ENCODE measurements at places on chromosomes 5 and 9.

DNA sequence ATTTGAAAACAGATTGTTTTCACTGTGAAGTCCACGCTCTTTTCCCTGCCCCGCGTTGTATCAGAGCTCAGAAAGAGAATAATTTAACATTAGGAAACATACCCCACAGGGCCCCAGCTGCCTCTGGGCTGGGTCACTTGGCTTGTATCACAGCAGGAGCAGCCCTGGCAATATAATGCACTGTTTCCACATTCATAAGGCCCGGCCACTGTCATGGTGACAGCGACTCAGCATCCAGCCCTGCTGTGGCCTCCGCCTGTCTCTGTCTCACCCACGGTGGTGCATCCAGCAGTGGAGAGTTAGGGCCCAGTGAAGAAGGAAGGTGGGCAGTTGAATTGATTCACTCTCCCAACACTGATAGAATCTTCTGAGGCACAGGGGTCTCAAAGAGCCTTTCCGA lies 188.9 kb downstream of the NSG2 start:
- no peak for DNase-seq

DNA sequence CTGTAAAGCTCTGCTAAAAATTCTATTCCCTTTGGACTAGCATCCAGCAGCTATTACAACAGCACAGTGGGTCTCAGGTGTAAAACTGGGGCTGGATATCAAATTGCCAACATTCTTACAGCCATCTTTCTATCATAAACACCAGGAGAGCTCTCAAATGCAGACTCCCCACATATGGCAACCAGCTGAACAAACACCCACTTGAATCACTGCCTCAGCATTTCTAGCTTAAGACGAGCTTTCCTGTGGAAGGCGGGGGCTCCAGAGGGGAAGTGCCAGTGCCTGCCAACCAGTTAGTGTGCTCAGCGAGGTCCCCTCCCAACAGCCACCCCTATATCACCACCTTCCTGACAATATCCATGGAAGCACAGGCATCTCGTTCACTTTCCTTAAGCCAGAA lies 62.2 kb downstream of the IPPK start:
- no peak for DNase-seq

- DNase-seq: no peak
Measured at GRCh38 chr5:36874465-36874864, 2.1 kb upstream of the NIPBL start.

- no peak for DNase-seq
Measured at GRCh38 chr5:68646144-68646543, 430.6 kb downstream of the PIK3R1 start.

- DNase-seq: no peak
Measured at GRCh38 chr9:100700689-100701318, 122.9 kb downstream of the CAVIN4 start.

DNA sequence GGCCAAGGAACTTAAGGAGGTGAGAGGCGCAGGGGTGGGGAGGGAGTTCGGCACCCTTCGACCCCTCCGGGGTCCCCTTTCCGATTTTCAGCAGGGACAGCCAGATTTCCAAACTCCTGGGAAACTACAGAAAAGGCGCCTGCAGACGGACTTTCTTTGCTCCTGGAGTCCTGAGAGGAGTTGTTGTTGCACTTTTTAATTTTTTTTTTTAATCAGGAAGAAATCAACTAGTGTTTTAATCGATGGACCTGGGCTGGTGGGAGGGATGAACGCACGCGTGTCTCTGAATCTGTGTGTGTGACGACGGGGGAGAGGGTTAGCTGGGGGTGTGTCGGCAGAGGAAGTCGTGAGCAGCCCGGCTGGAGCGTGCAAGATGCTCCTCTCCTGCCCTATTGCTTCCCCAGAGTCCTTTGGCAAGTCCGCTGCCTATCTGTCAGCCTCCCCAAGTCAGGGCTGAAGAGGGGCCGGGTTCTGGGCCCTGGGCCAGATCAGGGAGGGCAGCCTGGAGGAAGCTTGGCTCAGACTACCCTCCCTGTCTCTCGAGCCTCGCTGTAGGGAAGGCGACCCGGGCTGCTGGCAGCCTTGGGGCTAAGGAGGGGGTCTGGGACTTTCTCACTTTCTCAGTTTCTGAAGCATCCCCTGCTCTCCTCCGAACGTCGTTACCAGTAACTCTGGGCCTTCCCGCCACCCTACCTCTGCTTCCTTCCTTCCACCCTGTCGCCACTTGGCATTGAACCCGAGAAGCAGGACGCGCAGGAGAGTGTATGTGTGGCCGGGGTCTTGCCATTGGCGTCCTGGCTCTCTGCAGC lies 731 bp downstream of the PRR16 start:
- no peak for DNase-seq

DNA sequence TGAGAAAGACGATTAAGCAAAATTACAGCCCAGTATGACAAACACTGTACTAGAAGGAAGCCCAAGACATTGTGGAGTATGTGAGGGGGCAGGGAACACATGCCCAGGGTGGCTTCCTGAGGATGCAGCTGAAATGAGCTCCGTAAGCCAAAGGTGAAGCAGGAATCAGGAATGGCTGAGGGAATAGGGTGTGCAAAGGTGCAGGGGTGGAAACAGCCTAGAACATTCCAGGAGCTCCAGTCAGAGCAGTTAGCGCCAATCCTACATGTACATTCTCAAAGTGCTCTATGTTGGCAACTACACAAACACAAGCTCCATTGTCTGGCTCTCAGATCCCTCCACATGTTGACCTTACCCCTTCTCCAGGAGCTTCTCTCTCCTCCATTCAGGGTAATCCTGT lies 257.9 kb downstream of the MAN2A1 start:
- no peak for DNase-seq

DNA sequence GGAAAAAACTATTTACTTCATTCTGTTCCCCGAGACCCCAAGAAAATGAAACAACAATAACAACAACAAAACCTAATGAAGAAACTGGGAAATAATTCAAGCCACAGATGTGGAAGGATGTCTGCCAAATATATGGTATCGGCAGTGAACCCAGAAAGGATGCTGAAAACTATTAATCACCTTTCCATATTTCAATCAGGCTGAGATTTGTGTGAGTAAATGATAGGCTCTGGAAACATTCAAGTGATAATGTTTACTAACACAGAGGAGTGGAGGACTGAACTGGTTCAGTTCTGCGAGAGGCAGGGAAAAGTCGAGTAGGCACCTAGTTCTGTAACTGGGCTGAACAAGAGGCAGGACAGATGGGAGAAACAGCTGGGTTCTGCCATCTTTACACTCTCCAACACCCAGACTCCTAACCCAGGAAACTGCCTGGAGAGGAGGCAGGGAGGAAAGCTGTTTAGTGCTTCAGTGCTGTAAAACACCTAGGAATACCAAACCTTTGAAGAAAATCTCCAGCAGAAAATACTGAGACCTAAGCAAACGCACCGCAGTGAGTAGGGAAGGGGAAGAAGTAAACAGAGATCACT lies 96.8 kb upstream of the GNA14 start:
- DNase-seq: no peak

DNA sequence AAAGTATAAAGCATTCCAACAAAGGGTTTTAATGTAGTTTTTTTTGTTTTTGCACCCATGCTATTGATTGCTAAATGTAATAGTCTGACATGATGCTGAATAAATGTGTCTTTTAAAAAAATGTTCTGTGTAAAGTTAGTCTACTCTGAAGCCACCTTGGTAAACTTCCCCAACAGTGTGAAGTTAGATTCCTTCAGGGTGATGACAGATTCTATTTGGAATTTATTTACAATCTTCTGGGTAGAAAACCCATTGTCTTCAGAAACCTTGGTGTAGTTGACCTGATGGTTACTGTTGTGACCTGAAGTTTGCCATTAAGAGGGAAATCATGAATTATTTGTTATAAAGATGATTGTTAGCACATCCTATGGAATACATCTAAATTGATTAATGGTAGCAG lies 64.7 kb upstream of the TRPC7 start:
- no peak for DNase-seq

DNA sequence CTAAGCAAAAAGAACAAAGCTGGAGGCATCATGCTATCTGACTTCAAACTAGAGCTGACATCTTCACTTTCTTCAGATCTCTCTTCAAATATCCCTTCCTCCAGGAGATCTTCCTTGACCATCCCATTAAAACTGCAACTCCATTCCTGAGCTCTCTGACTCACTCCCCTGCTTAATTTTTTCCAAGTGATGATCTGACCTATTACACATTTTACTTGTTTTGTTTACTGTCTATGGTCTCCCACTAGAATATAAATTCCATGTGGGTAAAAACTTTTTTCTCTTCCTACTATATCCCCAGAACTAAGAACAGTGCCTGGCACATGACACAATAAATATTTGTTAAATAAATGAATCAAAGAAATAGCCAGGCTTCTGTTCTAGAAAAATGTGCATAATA lies 87.5 kb downstream of the SLIT3 start:
- no peak for DNase-seq

- no peak for DNase-seq
Measured at GRCh38 chr5:169651526-169651925, 14.5 kb downstream of the DOCK2 start.

- DNase-seq: no peak
Measured at GRCh38 chr5:82439750-82440445, 161.7 kb upstream of the RPS23 start.

GRCh38 chr9:136694163-136694871 lies 7.1 kb upstream of the AGPAT2 start:
- DNase-seq: peak; percentile 37

DNA sequence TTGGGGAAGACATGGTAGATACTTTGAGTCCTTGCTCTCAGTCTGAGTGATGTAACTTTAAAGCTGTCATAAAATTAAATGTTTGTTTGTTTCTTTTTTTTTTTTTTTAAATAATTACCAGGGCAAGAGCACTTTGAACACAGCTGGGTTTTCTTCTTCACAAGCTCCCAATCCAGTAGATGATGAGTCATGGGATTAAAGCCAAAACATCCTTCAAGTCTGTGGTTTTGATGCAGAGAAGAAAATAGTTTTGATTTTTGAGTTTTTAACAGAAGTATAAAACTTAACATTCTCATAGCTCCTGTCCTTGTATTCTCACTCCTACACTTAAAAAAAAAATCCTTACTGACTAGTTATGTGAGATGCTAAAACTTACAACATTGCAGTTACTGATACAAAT lies 34.8 kb upstream of the IL31RA start:
- DNase-seq: no peak

DNA sequence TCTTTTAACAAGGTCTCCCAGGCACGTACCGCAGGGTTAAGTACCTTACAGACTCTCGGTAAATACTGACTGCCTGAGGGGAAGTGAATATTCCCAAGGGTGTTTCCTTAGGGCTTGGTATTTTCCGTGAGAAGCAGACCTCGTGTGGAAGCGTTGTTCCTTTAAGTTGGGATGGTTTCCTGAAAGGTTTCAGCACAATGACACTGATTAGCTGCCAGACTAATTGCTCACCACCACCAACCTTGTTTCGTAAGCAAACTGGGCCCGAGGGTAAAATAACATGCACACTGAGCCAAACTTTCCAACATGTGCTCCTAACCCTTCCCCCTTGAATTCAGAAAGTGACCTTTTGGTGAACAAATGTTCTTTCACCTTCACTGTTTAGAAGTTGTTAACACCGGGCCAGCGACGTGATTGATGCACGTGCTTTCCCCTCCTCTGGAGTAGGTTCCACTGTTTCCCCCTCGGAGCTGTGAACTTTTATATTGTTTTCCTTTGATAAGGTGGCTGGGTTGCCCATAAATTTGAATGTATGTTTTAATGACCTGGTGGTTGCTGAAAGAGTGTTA lies 128.1 kb upstream of the RPS23 start:
- DNase-seq: no peak

DNA sequence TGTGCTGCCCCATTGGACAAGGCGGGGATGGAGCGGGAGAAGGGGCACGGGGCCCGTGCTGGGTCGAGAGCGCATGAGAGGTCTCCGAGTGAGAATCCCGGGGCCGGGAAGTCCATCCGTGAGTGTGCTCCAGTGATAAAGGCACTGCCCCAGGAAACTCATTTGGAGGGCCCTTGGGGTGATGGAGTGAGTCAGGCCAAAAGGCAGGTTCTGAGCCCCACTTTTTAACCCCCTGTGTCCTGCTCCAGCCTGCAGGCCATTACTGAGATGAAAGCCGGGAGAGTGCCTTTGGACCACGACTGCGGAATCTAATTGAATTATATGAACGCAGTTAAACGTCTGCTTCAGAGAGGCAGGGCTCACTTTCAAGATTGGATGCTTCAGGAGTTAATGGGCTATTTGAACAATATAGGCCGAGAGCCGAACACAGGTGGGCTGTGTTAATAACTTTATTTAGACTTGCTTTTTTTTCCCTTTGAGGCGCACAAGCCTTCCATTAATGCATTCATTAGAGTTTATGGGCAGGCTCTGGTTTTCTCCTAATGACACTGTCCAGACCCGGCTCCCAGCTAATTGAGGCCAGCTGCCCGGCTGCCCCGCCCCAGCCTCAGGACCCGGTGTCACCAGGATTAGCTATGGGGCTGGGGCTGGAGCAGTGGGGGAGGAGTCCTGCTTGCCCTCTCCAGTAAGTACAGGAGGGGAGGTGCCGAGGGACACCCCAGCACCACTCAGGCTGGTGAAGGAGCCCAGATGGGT lies 79.1 kb upstream of the LMX1B start:
- DNase-seq: no peak

- no peak for DNase-seq
Measured at GRCh38 chr5:72067682-72068470, 39.4 kb upstream of the MAP1B start.

DNA sequence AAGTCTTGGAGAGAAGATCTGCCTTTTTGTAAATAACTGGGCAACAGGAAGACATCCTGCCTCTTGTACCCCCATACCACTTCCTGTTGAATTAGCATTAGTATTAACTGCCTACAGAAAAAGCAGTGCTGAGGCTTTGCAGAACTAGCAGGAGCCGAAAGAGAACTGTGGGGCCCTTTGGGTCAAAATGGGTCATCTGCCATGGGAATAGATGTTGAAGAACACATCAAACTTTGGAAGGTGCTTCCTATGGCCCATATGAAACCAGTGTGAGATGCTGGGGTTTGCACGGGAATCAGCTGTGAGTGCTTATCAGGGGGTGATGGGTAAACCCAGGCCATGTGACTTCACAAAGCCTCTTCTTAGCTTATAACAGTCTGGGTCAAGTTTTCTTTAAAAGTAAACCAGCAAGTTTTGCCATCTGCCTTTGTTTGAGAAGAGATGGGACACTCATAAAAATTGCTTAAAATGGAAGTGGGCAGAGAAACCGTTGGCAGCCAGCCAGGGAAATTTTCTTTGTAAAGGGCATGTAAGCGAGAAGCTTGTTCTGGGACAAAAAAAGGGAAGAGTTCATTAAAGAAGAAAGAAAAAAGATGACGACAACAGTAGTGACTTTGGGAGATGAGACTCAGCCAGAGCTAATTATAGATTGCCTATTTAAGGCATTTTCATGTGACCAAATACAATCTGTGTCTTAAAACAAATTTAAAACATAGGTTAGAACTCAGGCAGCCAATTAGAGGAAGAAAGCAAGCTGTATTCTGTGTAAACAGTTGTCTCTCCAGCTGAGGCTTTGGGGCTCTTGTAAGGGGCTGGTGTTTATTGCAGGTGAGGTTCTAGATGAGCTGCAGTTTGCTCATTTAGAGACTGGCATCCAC lies 4.4 kb downstream of the SLC25A25 start:
- no peak for DNase-seq

Measured in activated T-cell treated with anti-CD3 and anti-CD28 coated beads for 48 hours (primary cell).